ENCODE measurements at places on chromosomes 16 and 17.
A peak's percentile ranks its signal among the peaks of the same experiment; 100 is the strongest.

- DNase-seq, result no peak
Measured at GRCh38 chr17:82786427-82786826, 34.6 kb downstream of the TBCD start.

GRCh38 chr16:68362262-68362913 lies 51.6 kb downstream of the PRMT7 start:
- DNase-seq, result no peak

DNA sequence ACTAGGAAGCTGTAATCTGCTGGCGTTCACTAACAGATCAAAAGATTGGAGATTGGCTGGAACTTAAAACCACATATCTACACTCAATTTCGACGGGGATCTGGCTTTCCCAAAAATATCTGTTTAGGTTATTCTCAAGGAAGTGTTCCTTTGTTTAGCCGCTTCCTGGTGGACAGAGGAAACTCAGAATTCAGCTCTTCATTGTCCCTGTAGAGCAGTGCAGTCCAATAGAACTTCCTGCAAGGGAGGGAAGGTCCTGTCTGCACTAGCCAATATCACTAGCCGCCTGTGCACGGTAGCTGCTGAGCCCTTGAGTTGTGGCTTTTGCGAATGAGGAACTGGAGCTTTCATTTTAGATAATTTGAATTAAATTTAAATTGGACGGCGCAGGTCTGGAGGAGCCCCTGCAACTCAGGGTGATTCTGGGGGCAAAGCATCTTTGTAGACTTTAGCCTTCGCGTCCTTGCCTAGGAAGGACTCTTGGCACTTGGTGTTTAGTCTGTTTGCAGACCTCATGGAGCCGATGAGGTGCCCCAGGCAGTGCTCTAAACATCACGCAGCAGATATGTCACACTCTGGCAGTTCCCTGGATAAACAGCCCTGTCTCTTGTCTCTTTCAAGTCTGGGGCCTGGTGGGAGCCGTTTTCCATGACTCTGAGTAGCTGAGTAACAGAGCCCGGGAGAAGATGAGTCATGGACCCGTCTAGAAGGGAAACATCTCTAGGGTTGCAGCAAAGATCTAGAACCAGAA lies 122.2 kb downstream of the CCDC182 start:
- no peak for DNase-seq

- DNase-seq, result no peak
Measured at GRCh38 chr17:78330570-78331224, 29.2 kb downstream of the SOCS3 start.

- DNase-seq, result no peak
Measured at GRCh38 chr16:1791943-1792812, 1.3 kb downstream of the IGFALS start.

DNA sequence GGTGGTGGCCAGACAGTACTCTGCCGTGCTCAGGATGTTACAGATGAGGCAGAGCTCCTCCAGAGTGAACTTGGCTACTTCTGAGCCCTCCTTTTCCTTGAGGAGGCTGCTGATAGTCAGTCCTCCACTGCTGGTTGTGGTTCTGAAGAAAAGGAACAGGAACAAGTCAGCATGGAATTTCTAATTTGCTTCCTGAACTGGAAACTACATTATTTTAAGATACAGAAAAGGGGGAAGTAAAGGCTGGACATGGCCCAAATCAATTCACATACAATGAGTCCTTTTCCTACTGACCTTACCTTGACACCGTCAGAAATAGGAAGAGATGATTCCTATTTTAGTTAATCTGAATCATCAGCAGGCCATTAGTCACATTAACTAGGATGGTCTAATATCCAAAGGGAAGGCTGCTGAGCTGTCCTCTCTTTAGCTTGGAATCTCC lies 154.2 kb downstream of the VPS53 start:
- no peak for DNase-seq

- no peak for DNase-seq
Measured at GRCh38 chr17:51734462-51734861, 424.1 kb downstream of the CA10 start.

- no peak for DNase-seq
Measured at GRCh38 chr16:53966821-53967571, 263.0 kb downstream of the FTO start.

DNA sequence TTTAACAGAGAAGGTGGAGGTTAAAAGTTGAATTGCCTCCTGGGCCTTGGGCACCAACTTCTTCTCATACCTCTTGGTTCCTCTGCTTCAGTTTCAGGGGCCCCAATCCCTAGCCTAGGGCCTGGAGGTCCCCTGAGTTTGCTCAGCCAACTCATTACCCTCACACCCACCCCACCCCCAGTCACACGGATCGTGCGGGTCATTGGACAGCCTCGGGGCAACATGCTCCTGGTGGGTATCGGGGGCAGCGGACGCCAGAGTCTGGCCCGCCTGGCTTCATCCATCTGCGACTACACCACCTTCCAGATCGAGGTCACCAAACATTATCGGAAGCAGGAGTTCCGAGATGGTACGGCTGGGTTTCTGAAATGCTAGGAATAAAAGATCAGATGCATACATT lies 36.0 kb upstream of the KDM6B start:
- DNase-seq, result no peak

- DNase-seq, result no peak
Measured at GRCh38 chr17:3688027-3688553, 7.9 kb downstream of the P2RX5 start.

GRCh38 chr16:53080345-53081031 lies 25.7 kb downstream of the CHD9 start:
- no peak for DNase-seq

- DNase-seq, result no peak
Measured at GRCh38 chr16:79422064-79422463, 178.5 kb downstream of the MAF start.

- DNase-seq, result no peak
Measured at GRCh38 chr17:1347589-1348323, 52.3 kb downstream of the YWHAE start.

DNA sequence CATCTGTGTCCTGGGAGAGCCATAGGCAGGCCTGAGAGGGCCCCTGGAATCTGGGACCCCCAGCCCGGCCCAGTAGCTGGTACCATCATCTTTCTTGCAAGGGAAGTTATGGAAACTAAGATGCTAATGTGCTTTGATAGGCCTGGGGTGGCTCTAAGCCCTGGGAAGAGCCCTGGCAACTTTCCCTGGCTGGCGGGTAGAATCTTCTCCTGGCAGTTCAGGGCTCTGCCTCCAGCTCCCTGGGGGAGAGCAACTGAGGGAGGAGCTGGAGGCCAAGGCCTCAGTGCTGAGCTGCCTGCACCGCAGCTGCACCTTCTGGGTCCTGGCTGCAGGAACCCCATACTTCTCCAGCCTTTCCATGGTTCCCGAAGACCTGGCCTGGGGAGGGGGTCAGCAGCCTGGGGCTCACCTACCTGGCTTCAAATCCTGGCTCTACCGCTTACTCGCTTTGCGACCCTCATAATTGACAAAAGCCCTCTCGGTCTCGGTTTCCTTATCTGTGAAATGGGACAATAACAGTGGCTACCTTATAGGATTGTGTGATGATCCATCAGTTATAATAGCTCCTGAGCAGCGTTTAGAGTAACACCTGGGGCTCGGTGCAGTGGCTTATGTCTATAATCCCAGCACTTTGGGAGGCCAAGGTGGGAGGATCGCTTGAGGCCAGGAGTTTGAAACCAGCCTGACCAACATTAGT lies 333.7 kb downstream of the SEC14L1 start:
- no peak for DNase-seq

DNA sequence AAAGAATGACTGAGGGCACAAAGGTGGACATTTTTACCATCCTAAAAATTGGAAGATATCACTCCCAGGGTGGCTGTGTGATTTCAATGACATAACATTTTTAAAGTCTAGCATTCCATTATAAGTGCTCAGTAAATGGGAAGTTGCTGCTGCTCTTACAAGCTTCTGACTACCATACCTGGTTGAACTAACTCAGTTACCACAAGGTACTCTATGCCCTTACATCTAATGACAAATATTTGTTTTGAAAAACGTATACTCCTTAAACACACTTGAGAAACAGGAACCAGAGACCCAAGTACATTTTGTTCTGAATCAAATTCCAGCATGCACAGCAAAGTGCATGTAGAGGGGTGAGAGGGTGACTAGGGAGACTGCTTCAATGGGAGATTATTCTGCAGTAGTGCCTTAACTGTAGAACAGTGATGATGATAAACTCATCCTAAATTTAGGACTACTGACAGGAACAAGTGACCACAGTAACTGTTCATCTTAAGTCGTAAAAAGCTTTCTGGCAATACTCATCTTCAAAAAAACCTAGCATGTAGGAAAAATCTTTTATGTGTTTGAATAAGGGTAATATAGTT lies 83.5 kb downstream of the KANSL1 start:
- DNase-seq, result no peak

- no peak for DNase-seq
Measured at GRCh38 chr16:74261068-74261467, 35.5 kb upstream of the PSMD7 start.

DNA sequence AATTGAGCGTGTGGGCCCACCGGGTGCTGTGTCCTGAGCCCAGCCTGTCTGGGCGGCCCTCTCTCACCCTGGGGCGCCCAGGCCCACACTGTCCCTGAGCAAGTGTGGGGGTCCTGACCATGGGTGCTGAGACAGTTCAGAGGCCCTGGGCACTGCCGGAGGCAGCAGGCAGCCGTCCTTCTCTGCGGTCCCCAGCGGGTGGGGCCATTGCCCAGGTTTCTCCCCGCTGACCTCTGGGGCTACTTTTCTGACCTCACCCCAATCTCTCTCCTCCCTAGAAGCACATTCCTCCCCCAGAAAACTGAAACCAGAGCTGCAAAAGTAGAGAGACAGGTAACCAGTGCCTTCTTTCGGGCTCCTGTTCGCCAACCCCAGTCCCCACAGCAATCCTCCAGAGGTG lies 36.0 kb upstream of the PVALEF start:
- no peak for DNase-seq

DNA sequence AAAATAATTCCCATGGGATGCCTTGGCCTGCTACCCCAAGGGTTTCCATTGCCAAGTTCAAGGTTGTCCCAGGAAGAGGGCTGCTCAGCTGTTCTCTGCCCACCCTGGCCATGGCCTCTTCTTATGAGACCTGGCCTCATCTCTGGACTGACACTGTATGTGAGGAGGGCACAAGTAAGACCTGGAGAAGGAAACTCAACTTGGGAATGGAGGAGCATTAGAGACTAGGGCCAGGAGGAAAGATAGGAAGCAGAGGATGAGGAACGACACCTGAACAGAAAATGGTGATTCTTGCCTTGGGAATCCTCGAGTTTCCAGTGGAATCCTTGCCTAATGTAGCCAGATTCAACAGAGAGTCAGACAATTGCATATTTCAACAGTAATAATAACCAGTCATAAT lies 24.6 kb upstream of the GOSR2 start:
- no peak for DNase-seq

DNA sequence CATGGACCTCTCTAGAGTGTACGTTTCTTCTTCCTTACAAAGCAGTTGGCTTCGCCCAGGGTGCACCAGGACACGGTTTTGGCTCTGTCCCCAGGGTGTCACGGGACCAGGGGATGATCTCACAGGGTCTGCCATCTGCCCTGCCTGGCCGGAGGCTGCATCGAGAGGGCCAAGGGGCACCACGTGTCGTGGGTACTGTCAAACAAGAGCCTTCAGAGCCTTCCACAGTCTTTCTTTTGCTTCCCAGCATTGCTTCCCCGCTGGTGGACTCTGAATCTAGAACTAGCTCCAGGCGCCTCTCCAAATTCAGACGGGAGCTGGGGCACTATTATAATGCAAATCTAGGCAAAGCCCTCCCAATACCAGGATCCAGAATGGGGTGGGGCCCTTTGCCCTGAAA lies 47.9 kb downstream of the MAPT start:
- no peak for DNase-seq

- DNase-seq, result no peak
Measured at GRCh38 chr17:59435238-59435637, 103.8 kb downstream of the YPEL2 start.

- no peak for DNase-seq
Measured at GRCh38 chr16:89163297-89163696, 8.3 kb upstream of the CDH15 start.

- DNase-seq, result no peak
Measured at GRCh38 chr16:27232901-27233625, 29.7 kb downstream of the KDM8 start.

- no peak for DNase-seq
Measured at GRCh38 chr16:56672761-56673536, 3.3 kb downstream of the MT1H start.

GRCh38 chr16:89407925-89408300 lies 82.4 kb downstream of the ANKRD11 start:
- DNase-seq, result no peak

DNA sequence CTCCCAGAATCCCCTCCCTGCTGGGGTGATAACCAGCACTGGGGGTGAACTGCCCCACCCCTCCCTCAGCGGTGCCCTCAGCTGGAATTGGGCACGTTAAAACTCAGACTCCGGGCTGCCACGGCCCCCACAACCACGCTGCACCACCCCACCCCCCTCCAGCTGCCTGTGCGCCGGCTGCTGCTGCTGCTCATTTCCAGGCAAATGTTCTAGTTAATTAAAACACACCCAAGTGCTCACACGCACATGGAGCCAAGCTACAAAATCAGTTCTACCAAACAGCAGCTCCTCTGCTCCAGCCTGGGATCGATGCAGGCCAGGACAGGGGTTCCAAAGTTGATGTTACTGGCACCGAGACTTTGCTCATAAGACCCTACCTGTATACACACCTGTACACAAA lies 180.5 kb downstream of the ZNF423 start:
- no peak for DNase-seq

DNA sequence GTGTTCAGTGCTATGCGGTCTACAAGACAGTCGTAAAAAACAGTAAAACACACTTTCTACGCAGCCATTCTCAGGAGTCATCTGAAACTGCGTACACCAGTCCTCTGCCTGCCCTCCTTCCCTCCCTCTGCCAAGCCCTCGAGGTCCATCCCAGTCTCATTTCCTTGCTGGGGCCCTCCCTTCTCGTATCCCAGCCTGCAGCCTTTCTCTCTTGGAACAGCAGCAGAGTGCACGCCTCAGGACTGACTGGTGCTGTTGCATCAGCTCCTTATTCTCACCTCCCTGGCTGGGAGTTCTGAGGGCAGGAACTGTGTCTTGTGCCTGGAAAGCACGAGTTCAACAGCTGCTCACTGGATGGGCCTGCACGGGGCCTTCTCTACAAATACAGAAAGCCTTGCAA lies 12.5 kb downstream of the FAHD1 start:
- no peak for DNase-seq

GRCh38 chr16:12146966-12147365 lies 170.4 kb downstream of the SNX29 start:
- no peak for DNase-seq

GRCh38 chr17:15323131-15323530 lies 18.3 kb downstream of the TEKT3 start:
- DNase-seq, result no peak

GRCh38 chr17:44829523-44830358 lies at the start of gene GJC1:
GJC1 (minus strand) TSS chr17:44830287; CDS start chr17:44805817, 24,470 bp downstream.
- peak; percentile 5 for DNase-seq

GRCh38 chr17:35906191-35906925 lies 24.2 kb downstream of the RDM1 start:
- DNase-seq, result no peak

GRCh38 chr16:30087181-30087898 lies 4.4 kb downstream of the TBX6 start:
- no peak for DNase-seq

GRCh38 chr17:44065668-44066203 lies 735 bp downstream of the LSM12 start:
- DNase-seq, result no peak
